ENCODE measurements at places on chromosomes 16 and 17.

GRCh38 chr17:4073983-4074830, 68.6 kb downstream of the ZZEF1 start:
- peak; percentile 35 for DNase-seq

DNA sequence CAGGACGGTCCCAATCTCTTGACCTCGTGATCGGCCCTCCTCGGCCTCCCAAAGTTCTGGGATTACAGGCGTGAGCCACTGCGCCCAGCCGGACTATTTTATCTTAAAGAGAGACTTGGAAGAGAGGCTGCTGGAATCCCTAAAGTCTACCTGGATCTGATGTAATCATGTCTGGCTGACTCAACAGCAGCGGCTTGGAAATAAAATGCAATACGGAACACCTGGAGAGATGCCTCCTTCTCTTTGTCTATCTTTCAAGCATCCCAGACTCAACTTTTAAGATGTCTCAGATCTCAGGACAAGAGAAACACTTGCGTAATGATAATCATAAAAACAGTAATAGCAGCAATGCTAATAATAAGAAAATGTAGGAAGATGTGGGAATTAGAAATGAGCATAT, 95.6 kb downstream of the CDH8 start:
- no peak for DNase-seq

DNA sequence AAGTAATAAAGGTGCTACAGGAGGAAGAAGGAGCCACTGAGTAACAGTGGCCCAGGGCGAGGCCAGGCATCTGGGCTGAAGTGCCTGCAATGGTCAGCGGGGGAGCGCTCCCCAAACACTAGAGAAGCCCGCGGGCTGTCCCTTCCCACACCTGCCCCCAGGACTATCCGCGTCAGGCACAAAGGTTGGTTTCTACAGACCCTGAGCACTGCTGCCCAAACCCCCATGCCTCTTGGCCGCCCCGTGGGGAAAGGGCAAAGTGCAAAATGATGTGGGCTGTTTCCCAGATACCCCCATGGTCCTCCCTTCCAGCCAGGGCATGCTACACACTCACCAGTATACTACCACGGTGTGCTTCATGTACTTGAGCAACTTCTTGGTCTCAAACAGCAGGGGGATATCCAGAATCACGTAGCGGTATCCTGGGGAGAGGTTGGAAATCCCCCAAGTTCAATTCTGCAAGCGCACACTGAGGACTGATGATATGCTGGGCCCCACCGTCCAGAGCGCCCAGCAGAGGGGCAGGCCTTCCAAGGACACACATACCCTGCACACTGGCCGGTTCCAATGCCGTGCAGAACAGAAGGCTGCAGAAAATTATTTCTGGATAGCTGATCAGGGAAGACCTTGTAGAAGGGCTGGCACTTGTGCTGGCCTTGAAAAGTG, 21.5 kb downstream of the DCAKD start:
- DNase-seq = no peak

- no peak for DNase-seq
Observed at GRCh38 chr16:72937916-72938794, 109.8 kb downstream of the ZFHX3 start.

DNA sequence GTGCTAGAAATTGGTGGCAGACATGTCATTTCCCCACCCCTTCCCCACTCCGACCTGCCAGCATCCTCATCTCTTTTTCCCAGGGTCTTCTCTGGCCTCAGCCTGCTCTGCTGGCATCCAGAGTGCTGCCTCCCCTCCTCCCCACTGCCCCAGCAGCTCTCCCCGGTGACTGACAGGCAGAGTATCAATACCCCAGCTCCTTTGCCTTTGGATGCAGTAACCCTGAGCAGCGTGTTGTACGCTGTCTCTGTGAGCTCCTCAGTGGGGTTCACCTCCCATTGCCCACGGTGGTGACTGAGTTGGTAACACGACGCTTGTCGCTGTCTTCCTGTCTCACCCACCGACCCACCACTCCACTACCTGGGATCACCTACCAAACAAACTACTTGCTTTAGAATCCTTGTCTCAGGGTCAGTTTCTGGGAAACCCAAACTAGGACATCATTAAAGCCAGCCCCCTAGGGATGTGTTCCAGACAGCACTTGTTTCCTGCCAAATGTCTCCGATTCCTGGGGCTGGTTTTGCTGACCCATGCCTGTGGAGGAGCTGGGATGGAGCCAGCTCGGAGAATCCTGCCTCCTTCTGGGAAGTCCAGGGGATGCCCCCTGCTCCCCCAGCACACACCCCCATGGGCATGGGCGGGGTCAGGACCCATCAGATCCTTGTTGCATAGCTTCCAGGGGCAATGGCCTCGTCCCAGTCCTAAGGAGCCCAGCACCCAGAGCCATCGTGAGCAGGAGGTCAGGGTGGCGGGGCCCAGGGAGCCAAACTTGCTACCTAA, 8.3 kb upstream of the SBK1 start:
- no peak for DNase-seq

DNA sequence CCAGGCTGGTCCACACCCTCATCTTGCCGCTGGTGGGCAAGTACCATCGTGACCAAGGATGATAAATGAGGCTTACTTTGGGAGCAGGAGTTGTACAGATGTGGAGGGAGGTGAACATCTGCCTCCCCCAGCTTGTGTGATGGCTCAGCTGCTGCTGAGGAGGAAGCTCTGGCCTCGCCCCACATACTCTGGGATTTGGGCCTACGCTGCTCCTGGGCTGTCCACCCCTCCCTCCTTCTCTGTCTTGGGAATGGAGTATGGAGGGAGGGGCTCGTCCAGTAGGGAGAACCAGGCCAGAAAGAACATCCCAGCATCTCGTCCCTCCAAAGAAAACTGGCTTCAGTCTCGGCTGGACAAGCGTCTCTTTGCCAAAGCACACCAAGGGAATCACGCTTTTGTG, 134.8 kb upstream of the CDC42EP4 start:
- no peak for DNase-seq

- DNase-seq = no peak
Observed at GRCh38 chr17:1792495-1793446, 30.9 kb downstream of the SERPINF1 start.

DNA sequence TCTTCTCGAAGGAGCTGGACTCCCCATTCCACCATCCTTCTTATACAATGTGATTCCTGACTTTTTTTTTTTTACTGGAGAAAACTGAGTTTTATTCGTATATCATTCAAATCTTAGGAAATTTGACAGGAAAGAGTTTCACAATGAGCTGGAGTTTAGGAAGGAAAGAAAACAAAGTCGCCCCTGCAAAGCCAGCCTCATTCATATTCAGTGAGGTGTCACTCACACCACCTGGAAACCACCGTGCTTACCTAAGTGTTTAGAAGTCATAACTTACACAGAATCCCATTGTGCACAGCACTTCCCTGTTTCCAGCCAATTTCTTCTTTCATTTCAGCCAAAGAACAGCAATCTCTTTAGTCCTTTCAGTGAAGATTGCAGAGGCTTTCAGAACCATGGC, 90.3 kb upstream of the CHMP6 start:
- DNase-seq = no peak

DNA sequence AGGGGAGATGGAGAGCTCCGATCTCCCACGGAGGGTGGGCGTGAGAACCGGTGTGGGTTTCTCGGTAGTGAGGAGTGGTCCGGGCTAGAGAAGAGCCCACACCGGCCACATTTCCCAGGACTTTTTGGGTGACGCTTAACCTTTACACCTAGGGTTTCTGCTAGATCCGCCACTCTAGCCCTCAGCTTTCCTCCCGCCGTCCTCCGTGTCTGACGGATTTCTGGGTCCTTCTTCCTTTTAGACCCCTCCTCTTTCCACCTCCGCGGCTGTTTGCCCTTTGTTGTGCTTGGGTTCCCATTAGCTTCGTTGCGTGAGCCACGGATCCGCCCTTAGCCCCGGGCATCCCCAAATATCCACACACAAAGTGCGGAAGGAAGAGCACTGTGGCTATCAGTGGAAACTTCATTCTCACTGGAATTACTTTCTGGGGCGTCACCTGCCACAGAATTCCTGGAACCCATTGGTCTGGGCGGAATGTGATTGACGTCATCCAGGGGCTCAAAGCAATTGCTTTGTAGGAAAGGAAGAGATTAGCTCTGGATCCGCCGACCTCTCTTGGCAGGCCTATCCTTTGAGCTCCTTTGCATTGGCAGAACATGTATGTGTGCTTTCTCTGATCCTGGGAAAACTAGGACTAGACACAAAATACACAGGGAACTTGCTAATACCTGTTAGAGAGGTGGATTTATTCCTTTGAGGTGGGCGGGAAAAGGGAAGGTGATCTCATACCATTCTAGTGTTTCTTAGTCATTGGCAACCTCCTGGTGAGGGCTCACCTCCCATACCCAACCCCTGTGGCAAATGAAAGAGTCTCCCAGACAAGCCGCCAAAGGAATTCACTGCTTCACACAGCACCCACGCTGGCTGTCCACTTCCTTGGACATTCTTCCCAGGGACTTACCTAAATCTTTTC, 654 bp downstream of the TNFAIP1 start:
- no peak for DNase-seq

DNA sequence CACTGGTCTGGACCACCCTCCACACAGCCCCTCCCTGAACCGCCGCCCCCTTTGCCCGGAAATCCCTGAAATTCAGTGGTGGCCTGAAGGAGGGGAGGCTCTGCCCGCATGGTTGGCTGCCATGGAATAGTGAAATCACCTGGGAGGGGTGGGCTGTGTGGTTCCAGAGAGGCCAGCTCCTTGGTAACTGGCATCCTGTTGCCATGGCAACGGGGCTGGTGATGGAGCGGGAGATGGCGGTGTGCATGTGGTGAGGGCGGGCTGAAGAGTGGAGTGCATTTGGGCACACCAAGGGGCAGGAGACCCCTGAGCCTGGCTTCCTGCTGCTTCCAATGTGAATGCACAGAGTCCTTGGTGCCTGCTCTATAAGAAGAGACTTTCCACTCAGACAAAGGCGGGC, 2.4 kb downstream of the EFNB3 start:
- DNase-seq = no peak

DNA sequence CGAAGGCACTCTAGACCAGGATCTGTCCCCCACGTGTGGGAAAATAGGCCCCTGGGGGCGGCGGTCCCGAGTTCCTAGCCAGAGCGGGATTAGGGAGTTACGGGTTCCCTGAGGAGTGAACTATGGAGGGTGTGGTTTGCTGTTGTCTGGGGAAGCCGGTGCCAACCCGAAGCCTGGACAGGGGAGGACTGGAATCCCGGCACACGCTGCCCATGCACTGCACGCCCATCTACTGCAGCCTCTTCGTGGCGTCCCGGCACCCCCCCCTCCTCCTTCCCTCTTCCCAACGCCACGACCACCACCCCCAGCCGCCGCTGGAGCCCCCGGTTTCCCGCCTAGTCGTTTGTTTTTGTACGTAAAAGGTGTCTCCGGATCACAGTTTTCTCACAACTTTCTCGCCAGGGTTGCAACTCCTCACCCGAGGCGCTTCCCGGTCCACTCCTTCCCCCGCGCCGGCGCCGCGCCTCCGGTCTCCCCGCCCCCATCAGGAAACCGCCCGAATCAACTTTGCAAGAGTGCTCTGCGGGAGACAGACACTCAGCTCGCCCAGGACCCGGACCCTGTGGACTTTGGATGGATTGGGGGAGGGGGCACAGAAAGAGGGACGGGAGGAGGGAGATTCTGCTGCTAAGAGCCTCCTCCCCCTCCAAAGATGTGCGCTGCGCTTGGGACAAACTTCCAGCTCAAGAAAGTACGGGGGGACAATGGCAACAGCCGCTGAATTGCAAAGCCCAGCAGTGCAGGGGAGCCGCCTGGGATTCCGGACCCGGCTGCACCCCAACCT, 1.4 kb upstream of the LHX1 start:
- DNase-seq = no peak

GRCh38 chr17:56876766-56877179, 37.1 kb downstream of the TRIM25 start:
- no peak for DNase-seq

- no peak for DNase-seq
Observed at GRCh38 chr17:1487939-1488825, 4.3 kb downstream of the MYO1C start.

DNA sequence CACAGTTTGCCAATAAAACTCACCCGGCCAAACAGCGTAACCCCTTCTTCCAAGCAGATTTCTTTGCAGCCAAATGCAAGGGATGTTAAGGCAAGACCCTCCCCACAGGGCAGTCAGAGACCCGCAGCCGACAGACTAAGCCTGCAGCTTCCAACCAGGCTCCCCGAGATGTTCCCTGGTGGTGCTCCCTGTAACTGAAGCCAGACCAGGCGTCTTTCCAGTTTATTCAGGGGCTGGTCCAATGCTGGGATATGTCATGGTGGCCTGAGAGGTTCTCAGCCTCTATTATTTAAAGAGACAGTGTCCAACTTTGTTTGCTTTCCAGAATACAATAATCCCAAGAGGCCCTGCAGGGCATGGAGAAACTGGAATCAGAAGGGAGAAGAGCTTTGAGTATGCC, at the start of gene PMP22:
PMP22 (minus strand) TSS at position 196 of the 400 bp plus-strand sequence. CDS start 4,599 bp downstream, outside the sequence.
- DNase-seq = no peak

Data from SIG-M5 (cell line).